Stimulated activated CD8-positive, alpha-beta memory T cell treated with anti-CD3 and anti-CD28 coated beads, Interleukin-7, amount 100 ng/mL, for 4 hours (primary cell): ENCODE measurements at places on chromosomes 6 and 20.
A peak's percentile ranks its signal among the peaks of the same experiment; 100 is the strongest.

- DNase-seq: no peak
These were observed 11.6 kb upstream of the PLN start for GRCh38 chr6:118536478-118536877.

GRCh38 chr6:30700340-30700739, 9.6 kb upstream of the NRM start:
- DNase-seq: no peak

- no peak for DNase-seq
These were observed 41.1 kb downstream of the KLHL31 start for GRCh38 chr6:53624502-53624901.

GRCh38 chr6:20893412-20893811, 359.2 kb downstream of the CDKAL1 start:
- DNase-seq: no peak

GRCh38 chr6:2038092-2038491, 207.3 kb downstream of the GMDS start:
- DNase-seq: no peak

DNA sequence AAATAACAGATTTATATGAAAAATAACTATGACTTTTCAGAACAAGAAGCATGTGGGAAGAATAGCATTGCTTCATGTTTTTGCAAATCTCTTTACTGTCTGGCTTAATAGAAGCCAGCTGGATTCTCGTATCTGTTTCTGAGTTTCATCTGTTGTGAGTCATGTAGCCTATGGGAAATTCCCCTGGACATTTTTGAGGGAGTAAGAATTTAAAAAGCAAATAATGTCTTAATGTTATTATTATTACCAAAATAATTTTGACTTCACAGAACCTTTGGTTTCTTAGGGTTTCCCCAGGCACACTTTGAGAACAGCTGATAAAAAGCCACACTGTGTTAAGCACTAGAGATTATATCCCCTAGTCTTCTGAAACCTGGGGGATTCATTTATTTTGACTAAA, 75.8 kb downstream of the SYCP2L start:
- DNase-seq: no peak

DNA sequence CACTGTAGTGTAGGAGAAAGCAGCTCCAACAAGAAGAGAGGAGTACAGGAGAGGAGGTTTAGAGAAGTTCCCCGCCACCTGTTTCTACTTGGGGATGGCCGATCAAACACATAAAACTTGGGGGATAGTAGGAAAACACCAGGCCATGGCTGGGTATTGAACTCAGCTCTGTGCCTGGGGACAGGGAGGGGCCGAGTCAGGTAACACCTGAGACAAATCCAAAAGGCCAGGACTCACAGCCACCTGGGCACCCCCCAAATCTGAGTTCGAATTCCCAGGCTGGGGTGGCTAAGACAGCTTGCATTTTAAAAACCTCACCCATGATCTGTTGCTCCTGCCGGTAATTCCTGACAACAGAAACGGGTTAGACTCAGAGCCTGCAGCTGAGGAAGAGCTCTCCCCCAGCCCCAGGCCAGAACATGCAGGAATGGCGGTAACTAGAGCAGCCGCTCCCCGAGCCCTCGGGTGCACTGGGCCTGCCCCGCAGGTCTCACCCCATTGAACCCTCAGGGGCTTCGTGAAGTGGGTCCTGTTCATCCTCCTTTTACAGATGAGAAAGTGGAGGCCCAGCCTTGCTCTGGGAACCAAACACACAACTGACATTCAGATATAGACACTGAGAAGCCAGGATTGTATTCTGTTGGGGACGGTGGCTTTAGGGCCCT, 61.0 kb downstream of the TCP11 start:
- no peak for DNase-seq

GRCh38 chr6:163711615-163712565, 297.4 kb downstream of the QKI start:
- no peak for DNase-seq

GRCh38 chr6:118725944-118726343, 74.6 kb upstream of the CEP85L start:
- peak; percentile 80 for DNase-seq

- DNase-seq: no peak
These were observed 1.7 kb downstream of the JAG1 start for GRCh38 chr20:10671919-10672623.

GRCh38 chr20:53828088-53828681, 234.5 kb upstream of the ZNF217 start:
- DNase-seq: no peak

GRCh38 chr6:69584913-69585729, 211.7 kb downstream of the LMBRD1 start:
- no peak for DNase-seq

DNA sequence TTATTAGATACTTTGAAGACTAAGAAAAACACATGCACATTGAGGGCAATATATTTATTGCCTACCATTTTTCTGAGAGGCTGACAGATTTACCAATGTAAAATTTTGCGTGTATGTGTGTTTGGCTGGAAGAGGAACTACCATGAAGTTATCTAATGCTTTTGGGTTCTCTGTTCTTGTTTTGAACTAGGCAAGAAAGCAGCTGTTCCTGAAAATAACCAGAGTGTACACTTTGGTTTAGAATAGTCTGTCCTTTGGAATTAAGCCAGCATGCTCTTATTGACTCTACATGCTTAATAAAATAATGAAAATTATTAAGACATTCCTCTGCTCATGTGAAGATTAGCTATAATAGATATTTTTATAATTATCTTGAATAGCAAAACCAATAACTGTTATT, 129.2 kb downstream of the MYB start:
- DNase-seq: no peak
